ENCODE measurements at places on chromosomes 2 and 18.

GRCh38 chr2:68190991-68191731 lies 33.5 kb downstream of the PNO1 start:
- peak; percentile 79 for DNase-seq

DNA sequence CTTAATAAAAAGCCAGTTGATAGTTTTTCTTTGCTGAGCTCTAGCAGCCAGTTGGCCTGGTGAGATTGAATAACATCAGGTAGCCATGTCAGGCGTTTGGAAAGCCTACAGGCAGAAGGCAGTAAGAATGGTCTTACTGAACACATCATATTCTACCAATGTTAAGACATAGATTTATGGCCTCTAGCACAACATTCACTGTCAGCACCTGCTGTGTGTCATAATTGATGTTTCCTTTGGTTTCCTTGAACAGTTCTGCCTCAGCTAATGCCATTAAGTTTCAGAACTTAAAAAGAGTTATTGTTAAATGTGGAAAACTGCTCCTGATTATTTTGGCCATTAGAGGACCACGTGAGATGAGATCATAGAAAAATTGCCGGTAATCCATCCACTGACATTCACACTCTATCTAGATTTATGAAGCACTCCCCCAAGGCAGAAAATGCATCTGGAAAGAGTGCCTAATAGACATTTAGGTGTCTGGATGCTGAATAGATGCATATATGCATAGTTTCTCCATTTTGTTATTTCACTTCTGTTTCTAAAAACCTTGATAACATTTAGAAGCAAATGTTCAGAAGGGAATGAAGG lies 434.7 kb downstream of the PTPRM start:
- DNase-seq = no peak

GRCh38 chr18:24915547-24915946 lies 436.4 kb downstream of the ZNF521 start:
- peak; percentile 17 for DNase-seq

- no peak for DNase-seq
Measured at GRCh38 chr18:50816419-50817166, 3.2 kb downstream of the MRO start.

- DNase-seq = peak; percentile 54
Measured at GRCh38 chr18:23529604-23530003, 26.3 kb downstream of the RMC1 start.

DNA sequence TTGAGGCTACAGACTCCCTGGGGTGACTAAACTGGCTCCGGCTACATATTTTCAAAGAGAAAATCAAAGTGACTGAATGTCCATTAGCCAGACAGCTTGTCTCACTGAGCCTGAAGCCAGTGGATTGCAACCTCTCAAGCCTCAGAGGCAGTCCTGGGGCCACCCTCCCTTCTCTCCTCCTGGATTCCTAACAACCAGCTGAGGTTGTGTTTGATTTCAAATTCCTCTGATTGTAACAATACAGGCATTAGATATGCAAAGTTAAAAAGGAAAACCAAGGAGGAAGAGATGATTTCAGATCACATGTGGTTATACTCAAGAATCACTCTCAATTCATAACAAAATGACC lies 101.0 kb upstream of the LMAN1 start:
- DNase-seq = no peak

DNA sequence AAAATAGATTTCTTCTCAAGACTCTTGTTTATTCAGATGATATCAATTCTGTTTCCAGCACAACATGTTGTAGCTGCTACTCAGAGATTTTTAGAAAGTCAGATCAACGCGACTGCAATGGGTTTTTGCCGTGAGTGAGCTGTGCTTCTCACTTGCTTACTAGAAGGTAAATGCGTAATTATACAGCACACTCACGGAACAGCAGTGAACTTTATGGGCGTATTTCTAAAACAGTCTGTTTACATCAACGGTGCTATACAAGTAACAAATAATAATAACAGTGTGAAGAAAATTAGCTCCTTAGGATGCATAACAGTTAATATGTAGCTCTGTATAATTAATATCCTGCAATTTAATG lies 533.6 kb downstream of the RNF144A start:
- no peak for DNase-seq

DNA sequence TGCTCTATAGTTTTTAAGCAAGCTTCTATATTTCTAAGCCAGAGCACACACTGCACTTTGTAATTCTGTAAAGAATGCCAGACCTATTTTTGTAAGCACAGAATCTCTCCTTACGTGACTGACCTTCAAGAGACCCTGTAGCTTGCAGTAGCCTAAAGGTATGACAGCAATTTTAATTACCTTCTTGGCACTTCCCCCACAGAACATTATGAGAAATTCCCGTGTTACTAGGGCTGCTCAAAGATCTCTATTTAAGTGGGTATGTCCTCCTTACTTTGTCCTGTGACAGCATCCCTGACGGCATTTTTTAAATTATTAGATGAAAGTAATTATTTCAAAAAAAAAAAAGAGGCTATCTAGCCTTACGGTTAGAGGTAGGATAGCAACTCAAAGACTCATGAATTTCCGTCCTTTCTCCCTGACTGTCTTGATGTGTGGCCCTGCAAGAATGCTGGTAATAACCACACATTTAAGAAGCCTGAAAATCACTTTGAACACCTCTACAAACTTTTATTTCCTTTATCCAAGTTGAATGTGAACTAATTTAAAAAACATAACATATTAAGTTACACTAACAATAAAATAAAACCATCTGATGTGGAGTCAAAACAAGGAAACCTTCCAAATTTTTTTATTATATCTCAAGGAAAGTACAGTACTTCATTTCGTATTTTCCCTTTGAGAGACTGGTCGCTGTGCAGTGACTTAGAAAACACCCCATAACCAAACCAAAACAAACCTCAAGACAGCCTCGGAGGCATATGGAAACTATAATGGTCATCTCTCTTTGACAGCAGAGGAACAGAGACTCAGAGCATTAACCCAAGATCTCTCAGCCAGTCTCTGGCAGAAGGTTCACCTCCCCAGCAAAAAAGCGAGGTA lies 54.9 kb downstream of the THUMPD2 start:
- DNase-seq = no peak

DNA sequence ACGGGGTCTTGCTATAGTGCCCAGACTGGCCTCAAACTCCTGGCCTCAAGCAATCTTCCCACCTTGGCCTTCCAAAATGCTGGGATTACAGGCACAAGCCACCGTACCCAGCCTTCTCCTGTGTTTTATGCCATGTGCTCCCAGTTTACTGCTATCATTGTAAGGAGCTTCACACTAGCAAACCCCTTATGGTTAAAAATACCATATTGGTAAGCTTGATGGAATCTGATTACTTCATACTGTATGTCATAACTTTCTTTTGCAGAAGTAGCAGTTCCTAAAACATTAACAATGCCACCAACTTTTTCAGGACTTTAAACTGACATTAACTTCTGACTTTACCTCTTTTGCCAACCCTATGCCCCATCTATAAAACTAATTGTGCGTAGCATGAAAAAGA lies 36.2 kb downstream of the HAT1 start:
- peak; percentile 63 for DNase-seq

- DNase-seq = no peak
Measured at GRCh38 chr2:27250652-27251379, 12.0 kb downstream of the SLC30A3 start.

DNA sequence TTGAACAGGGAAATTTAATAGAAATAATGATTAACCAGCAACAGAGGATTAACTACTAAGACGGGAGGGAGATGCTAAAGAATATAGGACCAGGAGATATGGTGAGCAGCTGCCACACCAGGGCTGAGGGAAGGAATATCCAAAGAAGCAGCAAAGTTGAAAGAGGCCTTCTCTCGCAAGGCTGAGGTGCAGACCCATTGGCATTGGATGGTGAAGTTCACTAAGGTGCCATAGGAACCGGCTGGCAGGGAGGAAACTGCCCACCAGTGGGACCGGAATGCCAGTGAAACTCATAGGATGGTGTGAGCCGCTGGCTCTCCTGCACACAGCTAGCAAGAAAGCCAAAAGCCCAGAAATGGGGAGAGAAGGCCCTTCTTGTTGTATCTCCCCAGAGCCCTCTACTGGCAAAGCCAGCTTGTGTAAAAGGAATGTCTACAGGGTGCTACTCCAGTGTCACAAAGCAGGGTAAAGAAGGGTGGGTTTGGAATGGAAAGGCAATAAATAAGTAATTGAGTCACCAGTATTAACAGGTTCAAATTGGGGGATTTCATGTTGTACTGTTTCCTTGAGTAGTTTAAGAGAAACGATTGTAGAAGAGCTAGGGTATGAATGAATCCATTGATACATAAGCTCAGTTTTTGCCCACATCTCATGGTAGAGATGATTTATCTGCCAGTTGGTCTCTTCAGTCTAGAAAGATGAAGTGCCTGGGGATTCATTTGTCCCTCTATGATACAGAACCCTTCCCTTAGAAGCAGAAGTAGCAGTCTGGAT lies 36.0 kb downstream of the FARP2 start:
- peak; percentile 48 for DNase-seq

GRCh38 chr18:79498662-79499061 lies 102.9 kb downstream of the NFATC1 start:
- no peak for DNase-seq

DNA sequence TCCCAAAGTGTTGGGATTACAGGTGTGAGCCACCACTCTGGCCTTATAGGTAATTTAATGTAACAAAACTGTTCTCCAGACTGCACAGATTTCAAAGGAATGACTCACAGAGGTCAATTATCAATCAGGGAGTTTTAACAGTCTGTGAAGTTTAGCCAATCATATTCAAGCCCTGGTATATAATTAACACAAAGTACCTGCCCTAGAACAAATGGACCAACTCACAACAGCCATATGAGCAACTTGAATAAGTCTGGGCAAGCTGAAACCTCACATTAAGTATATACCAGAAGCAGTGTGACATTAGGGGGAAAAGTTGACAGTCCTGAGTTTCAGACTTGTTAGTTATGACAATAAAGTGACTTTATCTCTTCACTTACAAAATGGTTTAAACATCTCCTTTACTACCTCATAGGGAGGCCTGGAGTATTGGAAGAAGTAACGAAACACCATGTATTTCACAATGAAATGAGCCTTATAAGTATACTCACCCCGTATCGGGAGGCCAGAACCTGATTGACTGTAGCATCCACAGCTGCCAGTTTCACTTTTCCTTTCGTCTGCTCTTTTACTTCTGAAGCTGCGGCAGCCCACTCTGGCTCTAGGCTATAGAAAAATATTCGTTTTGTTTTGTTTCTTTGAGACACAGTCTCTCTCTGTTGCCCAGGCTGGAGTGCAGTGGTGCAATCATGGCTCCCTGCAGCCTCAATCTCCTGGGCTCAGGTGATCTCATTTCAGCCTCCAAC lies 22.2 kb downstream of the PDIA6 start:
- DNase-seq = no peak

DNA sequence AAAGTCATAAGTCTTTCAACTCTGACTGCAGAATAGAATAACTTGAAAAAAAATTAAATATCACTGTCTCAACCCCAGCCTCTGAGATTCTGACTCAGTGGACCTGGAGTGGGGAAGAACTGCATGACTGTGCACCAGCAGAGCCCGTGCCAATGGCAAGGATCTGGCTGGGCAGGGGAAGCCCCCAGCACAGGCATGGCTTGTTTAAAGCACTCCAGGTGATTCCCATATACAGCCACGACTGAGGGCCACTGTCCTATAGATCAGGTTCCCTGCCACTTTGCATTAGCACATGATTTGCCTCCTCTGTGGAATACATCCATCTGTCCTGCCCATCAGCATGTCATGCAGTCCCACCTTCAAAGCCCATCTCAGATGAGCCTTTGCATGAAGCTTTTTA lies 45.9 kb upstream of the NCK2 start:
- DNase-seq = no peak

- no peak for DNase-seq
Measured at GRCh38 chr2:118242216-118242615, 153.9 kb downstream of the INSIG2 start.

DNA sequence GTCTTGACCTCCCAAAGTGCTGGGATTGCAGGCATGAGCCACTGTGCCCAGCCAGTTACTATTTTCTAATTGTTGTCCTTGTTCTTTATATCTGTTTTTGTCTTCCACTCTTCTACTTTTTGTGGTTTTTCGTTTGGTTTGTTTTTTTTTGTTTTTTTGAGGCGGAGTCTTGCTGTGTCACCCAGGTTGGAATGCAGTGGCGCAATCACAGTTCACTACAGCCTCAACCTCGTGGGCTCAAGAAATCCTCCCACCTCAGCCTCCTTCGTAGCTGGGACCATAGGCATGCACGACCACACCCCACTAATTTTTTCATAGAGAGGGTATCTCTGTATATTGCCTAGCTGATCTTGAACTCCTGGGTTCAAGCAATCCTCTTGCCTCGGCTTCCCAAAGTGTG lies 100.7 kb downstream of the EHBP1 start:
- no peak for DNase-seq

- DNase-seq = no peak
Measured at GRCh38 chr18:77344786-77345500, 95.3 kb downstream of the GALR1 start.

GRCh38 chr18:79302120-79302519 lies 93.6 kb upstream of the NFATC1 start:
- no peak for DNase-seq

GRCh38 chr2:25596516-25597244 lies 76.7 kb downstream of the DTNB start:
- DNase-seq = no peak

GRCh38 chr2:233354971-233355574 lies 779 bp downstream of the DGKD start:
- no peak for DNase-seq

DNA sequence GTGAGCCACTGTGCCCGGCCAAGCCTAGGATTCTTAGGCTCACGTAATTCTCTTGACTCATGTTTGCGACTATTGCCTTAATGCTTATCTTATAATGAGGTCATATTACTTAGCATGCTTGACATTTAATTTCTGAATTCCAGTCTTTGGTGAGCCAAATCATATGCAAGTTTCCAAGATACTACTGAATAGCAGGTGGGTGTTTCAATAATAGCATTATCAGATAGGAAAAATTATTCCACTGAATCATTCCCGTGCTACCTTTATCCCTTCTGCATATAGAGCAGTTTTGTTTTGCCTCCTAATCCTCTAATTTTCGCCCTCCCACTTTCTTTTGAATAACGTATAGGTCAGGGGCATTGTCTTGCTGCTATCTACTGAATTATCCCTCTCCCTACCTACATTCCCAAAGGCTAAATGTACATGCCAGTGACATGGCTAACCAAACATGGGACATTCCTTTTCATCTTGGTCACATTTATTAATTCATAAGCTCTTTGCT lies 4.9 kb downstream of the DAW1 start:
- DNase-seq = no peak

- DNase-seq = no peak
Measured at GRCh38 chr2:45734952-45735351, 83.5 kb downstream of the PRKCE start.

GRCh38 chr2:47000679-47001075 lies 85.1 kb upstream of the MCFD2 start:
- DNase-seq = no peak
